ENCODE measurements at places on chromosomes 13 and 19. TPM values are rescaled to one million over a fixed set of nuclear protein-coding genes. Genes with fewer than 3 reads are reported as not detected.

GRCh38 chr19:40642757-40643305 lies 41.7 kb downstream of the LTBP4 start:
- peak; percentile 41 for DNase-seq

DNA sequence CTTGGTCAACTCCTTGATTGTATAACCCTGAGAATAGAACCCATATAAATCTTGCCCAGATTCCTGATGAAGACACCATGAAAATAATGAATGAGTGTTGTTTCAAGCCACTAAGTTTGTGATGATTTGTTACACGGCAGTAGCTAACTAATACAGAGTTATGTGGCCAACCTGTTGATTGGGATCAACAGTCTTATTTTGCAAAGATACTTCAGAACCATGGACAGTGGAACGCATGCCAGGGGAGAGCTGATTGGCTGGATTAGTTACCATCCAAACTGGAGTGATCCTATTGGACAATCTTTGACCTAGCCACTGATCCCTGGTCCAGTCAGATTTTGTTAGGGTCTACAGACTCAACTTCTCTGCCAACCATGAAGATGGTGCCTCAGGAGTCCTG lies 26.6 kb downstream of the CD70 start:
- DNase-seq: no peak

DNA sequence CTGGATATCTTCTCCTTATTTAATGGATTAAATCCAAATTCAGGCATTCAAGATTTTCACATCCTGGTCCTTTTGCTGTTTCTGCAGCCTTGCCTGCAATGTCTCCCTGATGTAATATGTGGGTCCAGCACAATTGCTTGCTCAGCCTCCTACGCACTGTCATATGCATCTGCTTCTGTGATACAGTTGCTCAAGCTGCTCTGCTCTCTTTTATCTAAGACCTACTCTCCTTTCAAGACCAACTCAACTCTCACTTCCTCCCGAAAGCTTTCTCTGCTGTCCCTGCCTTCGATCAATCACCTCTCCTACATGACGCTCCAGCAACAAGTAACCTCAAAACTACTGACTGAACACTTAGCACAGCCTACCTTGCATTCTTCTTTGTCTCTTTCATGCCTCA lies 138.2 kb downstream of the DCLK1 start:
- DNase-seq: no peak

GRCh38 chr13:45928843-45929242 lies 77.3 kb upstream of the SIAH3 start:
- no peak for DNase-seq

DNA sequence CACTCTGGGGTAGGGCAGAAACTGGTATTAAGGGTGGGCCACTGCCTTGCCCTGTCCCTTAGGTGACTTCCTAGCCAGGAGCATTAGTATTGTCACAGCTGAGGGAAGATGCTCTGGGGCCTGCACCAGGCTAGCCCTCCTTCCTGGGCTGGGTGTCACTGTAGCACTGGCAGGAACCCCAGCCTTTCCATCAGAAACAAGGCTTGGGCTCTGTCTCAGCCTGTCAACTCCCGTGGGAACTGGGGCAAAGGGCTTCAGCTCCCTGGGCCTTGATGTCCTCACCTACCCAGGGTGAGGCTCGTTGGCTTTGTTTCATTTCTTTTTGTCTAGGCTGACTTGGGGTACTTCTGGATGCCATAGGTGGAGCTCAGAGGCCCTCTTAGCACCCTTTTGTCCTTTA lies 18.0 kb downstream of the PAF1 start:
- no peak for DNase-seq

GRCh38 chr13:106520251-106521054 lies 15.0 kb downstream of the EFNB2 start:
- DNase-seq: peak; percentile 26

DNA sequence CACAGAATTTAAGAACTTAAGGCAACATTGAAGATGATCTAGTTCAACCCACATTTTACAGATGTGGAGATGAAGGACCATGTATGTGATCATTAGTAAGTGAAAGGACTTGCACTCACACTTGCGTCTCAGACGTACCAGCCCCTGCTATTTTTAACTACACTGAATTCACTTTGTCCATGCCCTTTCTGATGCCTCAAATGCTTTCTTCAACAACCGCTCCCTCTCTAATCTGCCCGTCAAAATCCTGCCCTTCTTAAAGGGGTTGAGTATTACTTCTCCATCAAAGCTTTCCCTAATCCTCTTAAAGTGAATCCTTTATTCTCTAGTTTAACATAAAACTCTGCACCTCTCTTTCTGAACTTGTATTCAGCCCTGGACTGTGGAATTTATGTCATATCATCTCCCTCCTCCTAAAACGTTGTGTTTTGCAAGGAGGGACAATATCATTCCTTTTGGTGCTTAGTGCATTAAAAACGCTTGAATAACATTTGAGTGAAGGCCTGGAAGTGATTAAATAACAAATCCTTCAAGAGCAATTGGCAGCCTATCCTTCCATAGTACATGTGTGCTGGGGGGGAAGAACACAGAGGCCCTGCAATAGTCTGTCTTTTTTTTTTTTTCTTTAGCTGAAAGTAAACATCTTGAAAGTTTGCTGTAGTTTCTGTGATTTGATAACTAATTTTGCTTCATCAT lies 493.3 kb downstream of the LMO7 start:
- DNase-seq: peak; percentile 88

DNA sequence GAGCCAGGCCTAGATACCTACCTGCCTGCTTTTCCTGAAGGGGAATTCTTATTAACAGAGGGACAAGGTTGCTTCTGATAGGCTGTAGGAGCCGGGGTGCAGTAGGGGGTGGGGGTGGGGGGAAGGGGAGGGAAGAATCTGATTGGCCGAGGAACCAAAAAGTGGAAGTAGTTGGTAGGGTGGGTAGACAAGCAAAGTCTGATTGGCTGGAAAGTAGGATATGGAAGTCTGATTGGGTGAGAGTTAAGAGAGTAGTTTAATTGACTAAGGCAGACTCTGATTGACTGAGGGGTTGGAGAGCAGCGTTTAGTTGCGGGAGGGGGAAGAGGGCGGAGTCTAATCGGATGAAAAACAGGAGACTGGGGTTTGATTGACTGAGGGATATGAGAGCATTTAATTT lies 9.4 kb upstream of the CYP4F22 start:
- no peak for DNase-seq

DNA sequence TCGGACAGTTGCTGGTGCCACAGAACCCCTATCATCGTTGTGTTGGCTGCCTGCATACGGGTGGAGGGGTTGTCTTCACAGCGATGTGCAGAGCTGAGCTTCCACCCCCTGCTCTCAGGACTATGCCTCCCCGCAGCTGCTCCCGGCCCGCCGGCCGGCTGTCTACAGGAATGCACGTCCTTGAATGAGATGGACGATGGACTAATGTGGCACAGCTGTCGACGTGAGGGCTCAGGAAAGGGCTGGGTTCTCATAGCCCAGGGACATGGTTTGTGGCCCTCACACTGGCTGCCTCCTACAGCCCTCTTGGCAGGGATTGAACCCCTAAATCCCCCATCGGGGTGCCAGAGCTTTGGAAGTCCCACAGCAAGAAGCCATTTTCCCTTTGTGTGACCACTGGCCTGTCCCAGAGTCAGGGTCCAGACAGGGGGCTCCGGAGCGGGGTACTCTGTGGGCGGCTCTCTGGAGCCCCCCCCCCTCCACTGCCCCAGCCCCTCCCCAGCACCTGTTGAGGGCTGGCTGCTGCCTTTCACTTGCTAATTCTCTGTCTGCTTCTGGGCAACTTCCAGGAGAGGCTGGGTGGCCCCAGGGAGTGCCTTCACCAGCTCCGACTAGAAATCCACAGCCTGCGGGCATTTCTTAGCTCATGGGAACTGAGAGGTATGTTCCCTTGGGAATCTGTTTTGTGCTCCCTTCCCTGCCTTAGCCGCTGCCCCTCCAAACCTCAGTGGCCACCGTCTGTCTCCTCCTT lies 40.2 kb downstream of the TSSK6 start:
- no peak for DNase-seq

DNA sequence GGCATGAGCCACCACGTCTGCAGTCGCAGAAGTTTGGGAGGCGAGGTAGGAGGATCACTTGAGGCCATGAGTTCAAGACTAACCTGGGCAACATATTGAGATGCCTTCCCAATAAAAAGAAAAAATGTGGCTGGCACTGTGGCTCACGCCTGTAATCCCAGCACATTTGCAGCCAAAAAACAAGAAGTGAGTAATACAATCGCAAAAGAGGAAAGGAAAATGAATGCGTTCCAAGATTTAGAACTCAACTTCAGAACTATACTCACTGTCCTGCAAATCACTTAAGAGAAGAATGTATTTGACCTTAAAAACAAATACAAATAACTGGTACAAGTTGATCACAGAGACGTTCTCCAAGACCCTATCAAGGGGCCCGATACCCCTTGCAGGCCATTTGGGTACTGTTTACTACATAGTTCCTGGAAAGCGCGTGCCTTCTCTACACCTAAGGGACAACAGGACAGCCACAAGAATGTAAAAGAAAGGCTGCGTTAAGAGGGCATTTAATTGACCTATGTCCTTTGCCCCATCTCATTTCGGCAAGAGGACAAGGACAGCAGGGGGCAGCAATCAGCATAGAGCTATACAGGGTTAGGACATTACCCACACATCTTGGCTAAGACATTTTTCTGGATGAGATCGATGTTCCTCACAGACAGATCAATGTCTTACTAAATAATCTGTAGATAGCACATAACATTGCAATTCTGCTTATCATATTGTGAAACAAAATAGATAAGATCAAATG lies 41.3 kb downstream of the FLT3 start:
- no peak for DNase-seq

DNA sequence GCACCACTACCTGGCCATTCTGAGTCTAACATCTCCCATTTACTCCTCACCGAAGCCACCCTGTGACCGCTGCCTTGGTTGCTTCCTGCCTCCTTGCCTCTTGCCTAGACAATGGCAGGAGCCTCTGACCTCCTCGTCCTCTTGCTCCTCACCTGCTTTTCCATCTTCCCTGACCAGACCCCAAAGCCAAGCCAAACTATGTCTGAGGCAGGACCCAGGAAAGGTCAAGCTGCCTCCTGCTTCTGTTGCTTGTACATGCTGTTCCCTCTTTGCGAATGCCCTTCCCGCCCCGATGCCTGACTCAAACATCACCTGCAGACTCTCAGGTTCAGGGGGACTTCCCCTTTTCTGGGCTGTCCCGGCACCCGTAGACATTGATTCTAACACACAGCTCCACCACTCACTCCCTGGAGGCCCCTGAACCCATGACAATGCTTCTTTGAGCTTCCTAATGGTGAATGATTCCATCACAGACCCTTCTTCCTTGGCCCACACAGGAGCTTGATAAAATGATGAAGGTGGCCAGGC lies 60.8 kb downstream of the F2RL3 start:
- no peak for DNase-seq

GRCh38 chr19:35299523-35300338 lies 7.8 kb downstream of the MAG start:
- no peak for DNase-seq

- DNase-seq: no peak
These were observed 14.2 kb downstream of the OR7A17 start for GRCh38 chr19:14871619-14872230.

DNA sequence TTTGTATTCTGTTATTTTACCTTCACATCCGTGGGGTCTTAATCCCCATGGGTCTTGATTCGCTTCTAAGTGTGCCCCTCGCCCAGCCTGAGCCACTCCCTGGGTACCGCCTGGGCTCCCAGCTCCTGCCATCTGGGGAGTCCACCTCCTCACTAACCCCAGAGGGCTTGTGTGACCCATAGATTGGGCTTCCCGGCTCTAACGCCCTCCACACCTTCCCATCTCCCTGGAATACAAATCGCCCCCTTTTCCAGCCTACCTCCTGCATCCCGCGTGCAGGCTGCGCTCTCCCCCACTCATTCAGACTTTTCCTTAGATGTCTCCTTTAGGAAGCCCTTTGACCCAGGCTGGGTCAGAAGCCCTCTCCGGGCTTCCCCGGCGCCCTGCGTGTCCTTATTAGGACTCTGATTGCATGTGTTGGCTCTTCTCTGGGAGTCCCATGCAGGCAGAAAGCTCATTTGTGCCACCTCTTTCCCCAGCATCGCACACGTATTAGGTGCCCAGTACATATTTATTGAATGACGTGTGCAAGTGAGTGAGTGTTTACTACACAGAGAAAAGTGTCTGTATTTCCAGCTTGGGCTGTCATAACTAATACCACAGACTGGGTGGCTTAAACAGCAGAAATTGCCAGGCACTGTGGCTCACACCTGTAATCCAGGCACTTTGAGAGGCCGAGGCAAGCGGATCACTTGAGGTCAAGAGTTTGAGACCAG lies 757 bp downstream of the CCDC124 start:
- DNase-seq: no peak

DNA sequence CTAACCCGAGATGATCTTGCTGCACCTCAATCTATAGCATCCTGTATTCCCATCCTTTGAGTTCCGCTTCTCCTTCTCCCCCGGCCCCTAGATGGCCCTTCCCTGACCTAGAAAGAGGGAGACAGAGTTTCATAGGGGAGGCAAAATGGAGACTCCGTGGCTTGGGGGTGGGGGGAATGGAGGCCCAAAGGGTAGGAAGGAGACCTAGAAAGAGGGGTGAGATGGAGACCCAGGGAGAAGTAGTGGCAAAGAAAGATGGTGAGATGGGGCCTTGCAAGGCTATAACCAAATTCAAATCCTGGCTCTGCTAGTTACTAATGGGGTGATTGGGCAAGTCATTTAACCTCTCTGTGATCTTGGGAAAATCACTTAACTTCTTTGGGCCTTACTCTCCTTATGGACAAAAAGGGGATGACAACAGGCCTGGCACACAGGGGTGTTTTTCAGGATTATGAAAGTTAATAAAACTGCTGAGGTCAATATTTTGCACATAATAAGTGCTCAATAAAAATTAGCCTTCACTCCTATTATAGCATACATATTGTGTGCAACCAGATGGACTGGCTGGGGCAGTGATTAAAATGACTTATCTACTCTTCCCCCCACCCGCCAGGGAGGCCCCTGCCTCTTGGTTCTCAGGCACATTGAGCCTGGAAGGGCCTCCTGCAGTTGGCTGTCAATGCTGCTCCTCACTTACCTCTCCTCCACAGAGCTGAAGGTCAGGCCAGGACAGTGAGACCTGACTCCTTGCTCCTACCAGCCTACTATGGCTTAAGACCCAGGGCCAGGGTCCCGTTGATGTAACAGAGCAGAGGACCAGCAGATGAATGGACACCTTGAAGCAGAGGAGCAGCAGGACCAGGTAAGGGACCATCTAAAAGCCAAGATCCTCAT lies 633 bp downstream of the SPHK2 start:
- no peak for DNase-seq

DNA sequence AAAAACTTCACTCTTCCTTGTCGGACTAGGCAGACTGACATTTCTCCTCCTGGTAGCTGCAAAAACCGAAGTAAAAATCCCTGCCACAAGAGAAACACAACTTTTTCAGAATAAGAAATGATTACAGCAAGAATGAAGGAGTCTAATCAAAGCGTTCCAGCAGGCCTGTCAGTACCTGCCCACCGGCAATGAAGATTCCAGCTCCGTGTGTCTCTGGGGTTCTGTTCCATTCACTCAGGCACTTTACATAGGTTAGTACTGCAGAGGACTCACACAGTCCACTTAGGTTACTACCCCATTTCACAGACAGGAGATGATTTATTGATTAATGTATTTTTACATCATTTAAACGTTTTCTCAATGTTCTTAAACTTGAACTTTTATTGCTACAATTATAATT lies 275.5 kb downstream of the NHLRC3 start:
- DNase-seq: no peak

- DNase-seq: peak; percentile 23
These were observed 21.3 kb downstream of the HCN2 start for GRCh38 chr19:610801-611480.

The PLIN4 gene
- 25.7 TPM for total RNA-seq

The ZNF616 gene
- total RNA-seq: 12.9 TPM

The PRPF31 gene
- 27.2 TPM for total RNA-seq

The NFKBIB gene
- total RNA-seq: 5.0 TPM

The KRI1 gene
- total RNA-seq: 12.0 TPM

The SRRM5 gene
- total RNA-seq: not detected

The ADM5 gene
- 0.69 TPM for total RNA-seq

The ZNF284 gene
- 3.7 TPM for total RNA-seq

The ZNF582 gene
- total RNA-seq: 2.6 TPM
